RKO (cell line): ENCODE measurements at places on chromosomes 6 and 20.

DNA sequence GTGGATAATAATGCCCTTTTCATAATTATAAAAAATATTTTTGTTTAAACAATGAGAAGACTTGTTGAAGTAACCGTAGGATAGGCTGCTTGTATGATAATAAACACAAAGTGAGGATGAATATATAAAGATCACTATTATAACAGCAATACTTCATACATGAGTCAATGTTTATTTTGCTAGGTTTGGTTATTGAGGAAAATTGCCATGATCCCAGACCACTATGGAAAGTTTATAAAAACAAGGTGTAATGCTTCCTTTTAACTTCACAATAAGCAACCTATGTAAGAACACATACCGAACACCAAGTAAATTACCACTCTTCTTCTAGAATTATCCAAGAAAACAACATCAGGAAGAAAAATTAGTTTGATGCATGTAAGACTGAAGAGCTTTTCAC, 495.3 kb upstream of the RNF217 start:
- no peak for DNase-seq

- no peak for DNase-seq
Observed at GRCh38 chr6:170449835-170450753, 103.0 kb downstream of the PSMB1 start.

- no peak for DNase-seq
Observed at GRCh38 chr6:49815166-49815565, 28.1 kb upstream of the PGK2 start.

DNA sequence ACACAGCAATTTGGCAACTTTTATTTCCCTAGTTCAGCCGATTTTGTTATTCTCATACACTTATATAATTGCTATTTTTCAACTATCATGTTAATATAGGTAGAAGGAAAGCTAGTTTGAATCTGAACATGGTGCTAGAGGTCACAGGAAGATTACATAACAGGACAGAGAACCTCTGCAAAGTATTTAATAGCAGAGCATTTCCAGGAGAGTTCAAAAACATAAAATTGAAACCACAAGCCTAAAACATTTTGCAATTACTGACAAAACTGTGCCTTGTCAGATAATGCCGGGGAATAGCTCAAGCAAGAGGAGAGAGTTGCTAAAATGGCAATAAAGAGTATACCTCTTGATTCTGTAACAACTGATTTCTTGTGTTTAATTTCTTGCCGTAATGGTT, 70.8 kb downstream of the TFAP2B start:
- no peak for DNase-seq

GRCh38 chr20:59074456-59074855, 31.9 kb upstream of the PRELID3B start:
- peak; percentile 43 for DNase-seq

DNA sequence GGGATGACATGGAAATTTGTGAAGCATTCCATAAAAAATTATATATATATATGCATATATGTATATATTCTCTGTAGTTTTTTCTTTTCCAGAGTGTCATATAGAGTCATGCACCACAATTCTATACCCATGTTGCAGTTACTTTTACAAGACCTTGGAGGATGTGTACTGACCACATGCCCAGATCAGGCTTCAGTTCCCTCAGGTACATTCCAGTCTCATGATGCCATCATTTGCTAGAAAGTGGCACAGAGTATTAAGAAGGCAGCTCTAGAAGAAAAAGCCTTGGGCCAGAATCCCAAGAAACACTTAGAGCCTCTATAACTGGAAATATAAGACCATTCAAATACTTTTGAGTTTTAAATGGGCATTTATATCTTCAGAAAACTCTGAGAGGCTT, 685.5 kb upstream of the FLRT3 start:
- DNase-seq = no peak

DNA sequence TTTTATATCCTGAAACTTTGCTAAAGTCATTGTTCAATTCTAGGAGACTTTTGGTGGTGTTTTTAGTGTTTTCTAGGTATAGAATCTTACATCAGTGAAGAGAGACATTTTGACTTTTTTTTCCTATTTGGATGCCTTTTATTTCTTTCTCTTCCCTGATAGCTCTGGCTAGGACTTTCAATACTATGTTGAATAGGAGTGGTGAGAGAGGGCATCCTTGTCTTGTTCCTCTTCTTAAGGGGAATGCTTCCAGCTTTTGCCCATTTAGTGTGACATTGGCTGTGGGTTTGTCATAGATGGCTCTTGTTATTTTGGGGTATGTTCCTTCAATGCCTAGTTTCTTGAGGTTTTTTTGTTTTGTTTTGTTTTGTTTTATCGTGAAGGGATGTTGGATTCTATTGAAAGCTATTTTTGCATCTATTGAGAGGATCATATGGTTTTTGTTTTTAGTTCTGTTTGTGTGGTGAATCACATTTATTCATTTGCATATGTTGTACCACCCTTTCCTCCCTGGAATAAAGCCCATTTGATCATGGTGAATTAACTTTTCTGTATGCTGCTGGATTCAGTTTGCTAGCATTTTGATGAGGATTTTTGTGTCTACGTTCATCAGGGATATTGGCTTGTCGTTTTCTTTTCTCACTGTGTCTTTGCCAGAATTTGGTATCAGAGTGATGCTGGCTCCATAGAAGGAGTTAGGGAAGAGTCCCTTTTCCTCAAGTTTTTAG, 540.1 kb upstream of the FLRT3 start:
- DNase-seq = no peak

GRCh38 chr6:51613558-51613957, 473.9 kb downstream of the PKHD1 start:
- no peak for DNase-seq

- DNase-seq = no peak
Observed at GRCh38 chr6:53327017-53327395, 21.7 kb downstream of the ELOVL5 start.

- no peak for DNase-seq
Observed at GRCh38 chr6:144896289-144896688, 611.2 kb downstream of the UTRN start.

DNA sequence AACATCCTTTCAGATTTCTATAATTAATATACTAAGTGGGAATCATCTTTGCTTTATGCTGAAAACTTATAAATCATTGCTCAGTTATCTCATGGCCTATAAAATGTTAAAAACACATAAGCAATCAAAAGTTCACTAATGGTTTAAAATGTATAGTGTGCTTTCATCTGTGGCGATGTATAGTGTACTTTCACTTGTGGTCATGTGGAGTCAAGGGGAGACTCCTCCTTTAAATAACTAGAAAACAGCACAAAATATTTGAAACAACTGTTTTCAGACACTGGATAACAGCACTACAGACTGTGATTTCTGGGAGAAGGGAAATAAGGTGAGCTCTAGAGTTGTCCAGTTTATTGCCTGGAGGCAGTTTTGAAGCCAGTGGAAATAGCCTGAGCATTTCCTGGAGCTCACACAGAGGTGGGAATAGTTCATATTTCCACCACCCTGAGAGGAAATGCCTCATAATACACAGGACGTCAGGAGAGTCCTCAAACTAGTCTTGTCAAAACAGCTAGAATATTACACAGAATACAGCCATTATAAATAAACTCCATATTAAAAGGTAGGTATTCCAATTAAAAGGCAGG, 89.4 kb downstream of the CEP162 start:
- DNase-seq = no peak
